ENCODE measurements at places on chromosomes 6 and 20.

- DNase-seq = no peak
These were observed 77.1 kb downstream of the ATRN start for GRCh38 chr20:3547906-3548305.

DNA sequence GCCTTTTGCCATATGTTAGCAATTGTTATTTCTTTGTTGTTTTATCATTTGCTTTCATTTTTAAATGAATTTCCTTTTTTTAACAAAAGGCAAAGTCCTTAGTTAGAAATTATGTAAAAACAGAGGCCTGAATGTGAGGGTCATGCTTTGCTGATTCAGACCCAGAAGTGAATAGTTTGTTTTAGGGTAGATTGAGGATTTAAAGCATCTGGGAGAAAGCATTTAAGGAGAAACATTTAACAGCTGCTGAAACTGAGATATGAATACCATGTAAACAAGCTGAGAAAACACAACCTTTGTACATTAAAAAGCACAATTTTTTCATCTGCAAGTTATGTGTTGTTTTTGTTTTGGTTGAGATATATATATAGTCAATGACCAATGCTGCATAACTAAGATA, 8.0 kb downstream of the HTR1B start:
- DNase-seq = no peak

DNA sequence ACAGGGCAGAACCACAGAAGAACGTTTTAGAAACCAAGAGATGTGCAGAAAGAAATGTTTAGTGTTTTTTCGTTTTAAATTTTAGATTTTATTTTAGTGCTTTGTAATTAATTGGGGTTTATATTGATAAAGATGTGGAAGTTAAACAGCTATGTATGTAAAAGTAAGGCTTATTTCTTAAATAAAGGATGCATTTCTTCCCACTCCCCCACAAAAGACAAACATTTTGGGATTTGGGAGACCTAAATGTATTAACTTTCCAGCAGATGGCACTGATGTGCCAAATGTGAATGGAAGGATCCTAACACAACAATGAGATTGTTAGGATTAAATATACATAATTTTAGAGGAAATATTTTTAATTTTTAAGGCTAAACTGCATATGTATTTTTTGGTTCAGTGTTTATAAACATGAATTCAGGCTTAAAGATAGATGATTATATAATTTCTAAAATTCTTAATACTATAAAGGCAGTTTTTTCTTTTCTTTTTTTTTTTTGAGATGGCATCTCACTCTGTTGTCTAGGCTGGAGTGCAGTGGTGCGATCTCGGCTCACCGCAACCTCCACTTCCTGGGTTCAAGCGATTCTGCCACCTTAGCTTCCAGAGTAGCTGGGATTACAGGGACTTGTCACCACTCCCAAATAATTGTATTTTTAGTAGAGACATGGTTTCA, 12.0 kb downstream of the PFDN4 start:
- no peak for DNase-seq

GRCh38 chr6:51025082-51025777, 206.6 kb downstream of the TFAP2B start:
- DNase-seq = no peak

- DNase-seq = no peak
These were observed 33.1 kb upstream of the TNFRSF21 start for GRCh38 chr6:47342824-47343223.

- peak; percentile 25 for DNase-seq
These were observed at the start of gene NRN1 for GRCh38 chr6:6006428-6007365. TSS of gene NRN1 (minus strand) at chr6:6006925. CDS start at chr6:6006749, 176 bp downstream.

- DNase-seq = no peak
These were observed 98.1 kb upstream of the COL21A1 start for GRCh38 chr6:56345376-56345995.

GRCh38 chr6:1608222-1609040, 1.3 kb upstream of the FOXC1 start:
- peak; percentile 18 for DNase-seq

GRCh38 chr6:149190224-149190831, 127.2 kb upstream of the TAB2 start:
- peak; percentile 31 for DNase-seq

- no peak for DNase-seq
These were observed 549.4 kb upstream of the SYNCRIP start for GRCh38 chr6:86192123-86192522.

GRCh38 chr20:57653910-57654309, 33.7 kb upstream of the ZBP1 start:
- DNase-seq = peak; percentile 1

- DNase-seq = no peak
These were observed 458.6 kb downstream of the TENT5A start for GRCh38 chr6:81293896-81294295.

DNA sequence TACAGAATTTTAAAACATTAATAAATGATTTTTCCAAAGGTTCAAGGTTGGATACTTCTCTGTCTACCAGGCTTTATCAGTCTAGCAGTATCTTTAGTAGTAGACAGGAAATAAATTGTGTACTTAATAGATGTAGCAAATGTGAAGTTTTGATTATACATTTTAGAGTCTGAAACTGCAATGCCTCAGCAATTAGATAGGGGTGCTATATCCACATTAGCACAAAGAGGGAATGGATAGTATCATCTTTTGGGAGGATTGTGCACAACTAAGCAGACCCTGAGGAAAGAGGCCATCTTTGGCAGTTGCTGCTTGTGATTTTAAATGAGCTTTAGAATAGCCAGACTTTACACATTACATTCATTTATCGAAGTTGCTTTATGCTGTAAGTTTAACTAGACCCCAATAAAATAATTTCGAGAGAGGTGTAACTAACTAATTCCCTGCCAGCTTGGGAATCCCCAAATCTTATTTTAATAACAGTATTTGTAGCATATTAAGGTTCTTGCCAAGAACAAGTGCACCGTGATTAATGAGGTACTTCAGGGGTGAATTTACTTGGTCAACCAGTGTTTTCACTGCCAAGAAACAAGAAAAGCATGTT, 2.8 kb downstream of the KCNQ5 start:
- no peak for DNase-seq
